ENCODE measurements at places on chromosomes 11 and 22.

GRCh38 chr22:29266564-29267461 lies 968 bp downstream of the RHBDD3 start:
- no peak for DNase-seq

DNA sequence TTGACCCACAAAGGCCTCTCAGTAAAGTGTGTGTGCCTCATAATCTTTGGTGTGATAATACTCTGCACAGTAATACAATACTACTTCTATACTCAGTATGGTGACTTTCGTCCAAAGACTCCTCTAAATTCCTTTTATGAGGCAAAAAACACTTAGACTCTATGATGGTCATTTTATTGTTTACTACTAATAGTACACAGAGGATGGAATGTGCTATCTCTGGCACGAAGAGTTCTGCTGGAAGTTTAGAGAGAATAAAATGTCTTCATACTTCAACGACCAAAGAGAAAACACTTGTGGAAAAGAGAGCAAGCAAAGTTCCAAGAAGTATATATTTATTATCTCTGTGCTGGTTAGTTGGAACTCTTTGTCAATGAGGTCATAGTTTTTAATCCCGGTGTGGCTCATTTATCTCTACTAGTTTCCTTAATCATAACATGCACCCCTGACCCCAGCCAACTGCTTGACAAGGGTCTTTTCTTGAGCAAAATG lies 7.5 kb upstream of the CSTF3 start:
- DNase-seq: no peak

GRCh38 chr22:38611559-38611958 lies 41.6 kb upstream of the DMC1 start:
- no peak for DNase-seq

DNA sequence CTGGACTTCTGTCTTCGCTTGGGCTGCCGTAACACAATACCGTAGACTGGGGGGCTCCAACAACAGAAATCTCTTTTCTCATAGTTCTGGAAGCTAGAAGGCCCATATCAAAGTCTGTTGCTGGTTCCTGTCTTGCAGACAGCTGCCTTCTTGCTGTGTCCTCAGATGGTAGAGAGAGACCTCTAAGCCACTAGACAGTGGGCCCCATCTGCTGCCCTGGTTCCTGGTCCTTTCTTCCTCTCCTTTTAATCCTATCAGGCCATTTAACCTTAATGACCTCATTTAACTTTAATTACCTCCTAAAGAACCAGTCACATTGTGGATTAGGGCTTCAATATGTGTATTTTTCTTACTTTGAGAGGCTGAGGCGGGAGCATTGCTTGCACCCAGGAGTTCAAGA lies 9.4 kb downstream of the CEP164 start:
- no peak for DNase-seq

- no peak for DNase-seq
Observed at GRCh38 chr11:83827940-83828554, 541.9 kb upstream of the CCDC90B start.

DNA sequence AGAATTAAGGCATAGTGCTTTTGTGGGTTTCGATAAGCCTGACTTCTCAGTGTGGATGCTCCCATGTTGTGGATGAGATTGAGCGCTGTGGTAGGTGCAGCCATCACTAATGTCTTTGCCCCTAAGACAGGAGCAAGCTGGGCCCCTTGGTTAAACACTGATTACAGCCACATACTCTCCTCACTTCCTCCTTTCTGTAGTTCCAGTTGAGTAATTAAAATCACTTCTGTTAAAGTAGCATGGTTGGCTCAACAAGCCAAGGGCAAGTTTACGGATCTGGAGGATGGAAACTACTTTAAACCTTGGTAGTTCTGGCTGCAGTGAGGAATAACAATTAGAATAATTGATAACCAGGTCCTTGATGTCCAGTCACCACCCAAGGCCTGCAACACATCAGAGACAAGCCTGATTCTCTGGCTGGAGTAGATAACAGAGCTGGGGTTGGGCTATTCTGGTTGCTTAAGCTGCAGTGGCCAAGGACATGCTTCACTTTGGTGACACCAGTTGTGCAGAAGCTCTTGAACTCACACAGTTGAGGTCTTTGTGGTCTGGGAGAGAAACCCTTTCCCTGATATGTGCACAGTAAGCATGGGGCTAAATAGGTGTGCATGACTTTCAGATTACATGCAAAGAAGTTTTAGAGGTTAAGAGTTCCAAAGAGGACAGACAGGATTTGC lies 81.3 kb downstream of the KIRREL3 start:
- no peak for DNase-seq

DNA sequence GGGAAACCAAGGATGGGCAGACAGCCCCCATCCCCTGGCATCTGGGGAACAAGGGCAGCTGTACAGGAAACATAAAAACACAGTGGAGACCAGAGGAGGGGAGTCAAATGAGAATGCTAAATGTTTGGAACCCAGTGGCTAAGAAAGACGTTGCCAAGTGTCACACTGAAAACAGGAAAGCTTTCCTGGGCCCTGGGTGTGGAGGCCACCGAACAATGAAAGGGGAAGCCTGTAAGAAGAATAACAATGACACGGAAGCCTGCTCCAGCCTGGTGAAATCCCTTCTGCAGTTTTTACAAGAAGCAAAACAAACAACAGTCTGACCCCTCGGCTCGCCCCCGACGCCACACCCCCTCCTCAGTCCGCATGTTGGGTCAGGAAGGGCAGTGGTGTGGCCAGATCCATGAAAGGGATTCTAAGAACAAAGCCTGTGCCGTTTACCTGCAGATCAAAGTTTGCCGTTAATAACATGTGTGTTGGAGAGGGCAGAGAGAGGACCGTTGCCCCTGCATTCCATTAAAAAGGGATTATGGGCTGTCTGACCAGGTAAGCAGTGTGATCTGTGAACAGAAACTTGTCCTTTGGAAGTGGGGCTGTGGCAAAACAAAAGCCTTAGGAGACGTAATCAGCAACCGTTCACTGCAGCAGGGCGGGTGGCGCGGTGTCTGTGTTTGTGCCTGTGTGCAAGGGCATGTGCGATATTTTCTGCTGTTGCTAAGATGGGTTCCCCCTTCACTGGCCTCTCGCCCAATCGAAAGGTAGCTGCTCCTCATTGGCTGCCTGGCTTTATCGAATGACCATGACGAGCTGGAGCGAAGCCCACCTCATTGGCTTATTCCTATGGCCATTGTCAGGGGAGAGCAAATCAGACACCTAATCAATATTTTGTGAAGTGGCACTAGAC lies 113.7 kb upstream of the BLID start:
- peak; percentile 33 for DNase-seq
